Stimulated activated naive CD8-positive, alpha-beta T cell treated with anti-CD3 and anti-CD28 coated beads, Interleukin-15, amount 100 ng/mL, for 72 hours (primary cell): ENCODE measurements at places on chromosomes 7 and 10.

GRCh38 chr10:30818854-30819253 lies 189.3 kb upstream of the LYZL2 start:
- no peak for DNase-seq

DNA sequence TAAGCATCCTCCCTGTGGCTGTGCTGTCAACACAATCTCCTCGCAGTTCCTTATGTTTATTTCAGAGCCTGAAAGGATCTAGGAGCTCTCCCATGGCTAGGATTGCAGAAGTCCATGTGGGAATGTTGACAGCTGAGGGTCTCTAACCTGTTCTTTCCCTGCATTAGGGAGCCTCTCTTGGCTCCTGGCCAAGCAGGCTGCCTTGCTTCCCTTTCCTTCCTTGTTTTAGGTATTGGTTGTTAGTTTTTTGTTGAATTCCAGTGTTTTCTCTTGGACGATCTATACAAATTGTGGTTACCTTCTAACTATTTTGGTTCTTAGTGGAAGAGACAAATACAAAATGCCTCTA lies 171.8 kb downstream of the MLLT10 start:
- DNase-seq, result no peak

GRCh38 chr7:127253281-127254162 lies 781 bp upstream of the GRM8 start:
- peak; percentile 59 for DNase-seq

DNA sequence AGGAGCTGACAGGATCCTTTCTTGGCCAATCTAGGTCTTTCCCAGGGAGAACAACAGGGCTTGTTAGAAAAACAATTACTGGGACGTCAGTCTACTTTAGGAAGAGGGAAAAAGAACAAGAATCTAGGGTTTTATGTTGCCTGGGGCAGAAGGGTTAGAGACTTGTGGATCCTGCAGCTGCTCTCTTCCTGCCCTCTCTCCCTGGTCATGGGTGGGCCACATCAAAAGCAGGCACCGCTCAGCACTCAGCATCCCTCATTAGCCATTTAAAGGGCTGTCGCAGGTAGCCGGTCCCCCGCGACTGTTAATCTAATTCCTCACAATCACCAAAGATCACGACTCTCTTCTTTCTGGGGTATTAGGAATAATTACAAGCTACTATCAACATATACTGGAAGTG lies 631.9 kb downstream of the CALN1 start:
- no peak for DNase-seq

DNA sequence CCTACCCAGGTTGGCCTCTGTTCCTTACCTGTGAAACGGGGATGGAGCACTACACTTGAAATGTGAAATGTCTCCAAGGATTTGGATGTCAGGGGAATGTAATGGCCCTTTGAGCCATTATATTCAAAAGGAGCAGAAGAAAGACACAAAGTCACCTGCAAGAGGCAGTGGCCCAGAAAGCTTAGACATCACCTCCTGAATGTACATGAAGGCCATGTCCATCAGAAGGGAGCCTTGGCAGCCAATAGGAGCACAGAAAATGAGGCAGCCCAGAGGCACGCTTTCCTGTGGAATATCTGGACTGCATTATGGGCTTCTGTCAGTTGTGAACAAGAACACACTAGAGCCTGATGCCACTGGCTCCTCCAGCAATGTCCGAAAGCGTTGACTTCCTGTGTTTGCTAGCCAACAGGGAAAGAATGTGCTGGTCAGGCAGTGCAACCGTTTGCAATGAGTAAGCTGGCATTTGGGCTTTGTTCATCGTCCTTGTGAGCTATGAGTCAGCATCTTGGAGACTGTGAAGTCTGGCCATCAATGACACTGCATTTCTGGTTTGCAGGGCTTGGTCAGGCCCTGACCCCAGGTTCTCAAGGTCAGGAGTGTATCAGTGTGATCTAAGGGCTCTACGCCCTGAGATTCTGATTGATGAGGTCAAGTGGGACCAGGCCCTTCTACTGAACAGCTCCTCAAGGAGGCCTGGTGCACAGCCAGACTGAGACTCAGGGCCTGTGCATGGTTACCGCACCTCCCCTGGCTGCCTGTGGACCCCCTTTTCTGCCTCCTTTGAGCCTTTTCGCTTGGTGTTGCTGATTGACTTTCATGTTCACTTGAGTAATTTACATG lies 222.4 kb downstream of the RPS24 start:
- DNase-seq, result no peak

- DNase-seq, result no peak
Observed at GRCh38 chr10:46035923-46036849, 5.8 kb upstream of the NCOA4 start.

GRCh38 chr10:11454958-11455566 lies 156.4 kb downstream of the USP6NL start:
- DNase-seq, result no peak

- DNase-seq, result no peak
Observed at GRCh38 chr10:130453036-130453720, 317.0 kb downstream of the GLRX3 start.

GRCh38 chr7:136272934-136273333 lies 295.8 kb upstream of the MTPN start:
- DNase-seq, result no peak

DNA sequence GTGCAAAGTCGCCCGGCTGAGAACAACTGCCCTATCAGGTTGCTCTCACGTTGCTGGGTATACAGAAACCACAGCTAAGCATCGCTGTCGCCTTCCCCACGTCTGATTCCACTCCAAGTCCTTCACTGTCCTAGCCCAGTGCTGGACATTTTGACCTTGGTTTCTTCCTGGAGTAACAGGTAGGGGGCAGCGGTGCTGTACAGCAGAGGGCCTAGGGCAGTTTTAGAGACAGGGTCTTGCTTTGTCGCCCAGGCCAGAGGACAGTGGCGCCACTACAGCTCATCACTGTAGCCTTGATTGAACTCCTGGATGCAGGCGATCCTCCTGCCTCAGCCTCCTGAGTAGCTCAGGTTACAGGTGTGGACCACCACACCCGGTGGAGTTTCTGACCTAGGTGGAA lies 2.6 kb downstream of the CLDN15 start:
- no peak for DNase-seq

GRCh38 chr7:34842782-34843181 lies 184.8 kb downstream of the NPSR1 start:
- no peak for DNase-seq

DNA sequence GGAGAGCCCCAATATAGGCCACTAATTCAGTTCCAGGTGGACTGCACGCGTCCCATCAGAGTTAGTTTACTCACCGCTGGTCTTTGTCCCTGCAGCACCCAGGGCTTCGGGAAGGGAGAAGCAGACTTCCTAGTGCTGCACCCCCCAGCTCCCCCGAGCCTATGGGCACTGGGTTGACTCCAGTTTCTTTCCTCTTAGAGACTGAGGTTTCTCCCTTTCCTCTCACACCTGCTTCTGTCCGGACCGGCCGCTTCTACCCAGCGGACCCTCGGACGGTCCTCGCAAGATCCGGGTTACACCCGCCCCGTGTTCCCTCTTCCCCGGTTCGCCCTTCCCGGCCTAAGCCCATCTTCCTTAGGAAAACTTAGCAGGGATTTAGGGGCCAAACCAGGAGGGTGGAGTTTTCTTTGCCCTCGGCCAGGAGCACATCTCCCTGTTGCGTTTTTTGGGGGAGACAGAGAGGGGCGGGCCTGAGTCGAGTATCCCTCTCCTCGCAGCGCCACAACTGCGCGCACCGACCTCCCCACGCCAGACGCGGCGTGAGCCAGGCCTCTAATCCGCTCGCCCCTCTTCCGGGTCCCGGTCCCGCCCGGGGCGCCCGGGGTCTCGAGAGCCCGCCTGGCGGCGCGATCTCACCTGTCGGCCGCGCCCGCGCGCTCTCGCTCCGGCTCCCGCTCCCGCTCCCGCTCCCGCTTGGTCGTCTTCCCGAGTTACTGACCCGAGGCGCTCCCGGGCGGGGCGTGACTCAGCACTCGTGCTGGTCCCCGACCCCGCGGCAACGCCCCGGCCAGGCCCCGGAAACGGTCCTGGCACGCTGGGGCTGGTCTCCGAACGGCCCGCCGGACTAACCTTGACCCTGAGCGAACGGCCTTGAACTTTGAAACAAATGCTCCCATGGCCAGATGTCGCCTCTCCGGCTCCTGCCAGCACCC lies at the start of gene AIFM2:
AIFM2 (minus strand) TSS at position 728 of the 932 bp plus-strand sequence. CDS start 8,741 bp downstream, outside the sequence.
- DNase-seq, result peak; percentile 54

DNA sequence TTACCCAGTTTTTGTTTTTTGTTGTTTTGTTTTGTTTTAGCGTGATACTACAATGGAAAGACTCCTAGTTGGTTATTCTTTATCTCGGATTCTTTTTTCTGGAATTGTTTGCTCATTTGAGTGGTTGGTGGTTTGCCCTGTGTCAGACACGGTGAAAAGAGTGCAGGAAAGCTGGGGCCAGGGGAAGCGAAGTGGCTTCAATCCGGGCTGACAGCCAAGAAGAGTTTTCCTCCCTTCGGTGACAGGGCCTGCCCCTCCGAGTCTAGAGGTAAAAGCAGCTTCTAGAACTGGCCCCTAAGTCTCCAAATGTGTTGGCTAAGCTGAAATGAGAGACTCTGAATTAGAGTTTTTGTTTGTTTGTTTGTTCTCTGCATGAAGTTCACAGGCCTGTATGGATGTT lies 5.7 kb upstream of the AP5Z1 start:
- DNase-seq, result no peak

GRCh38 chr10:26225322-26225721 lies 8.7 kb downstream of the GAD2 start:
- no peak for DNase-seq

- DNase-seq, result no peak
Observed at GRCh38 chr10:52250510-52250909, 63.6 kb upstream of the DKK1 start.

DNA sequence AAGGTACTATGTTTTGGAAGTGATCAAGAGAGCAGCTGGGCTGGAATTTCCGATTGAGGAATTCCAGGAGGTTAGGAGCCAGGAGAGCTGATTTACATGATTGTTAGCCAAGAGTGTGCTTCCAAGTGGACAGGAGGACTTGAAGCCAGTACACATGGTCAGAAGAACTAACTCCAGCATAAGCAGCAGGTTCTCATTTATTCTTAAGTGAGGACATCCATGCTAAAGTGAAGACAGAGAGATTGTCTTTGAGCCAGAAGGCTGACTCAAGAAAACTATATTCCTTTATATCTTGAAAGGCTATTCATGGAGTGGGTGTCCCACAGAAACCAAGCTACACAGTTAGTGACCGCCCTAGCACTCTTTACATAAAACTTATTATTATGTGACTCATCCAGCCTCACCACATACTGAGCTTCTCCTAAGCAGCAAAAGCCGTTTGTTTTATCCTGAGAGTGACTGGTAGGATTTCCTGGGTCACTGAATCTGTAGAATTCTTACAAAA lies 56.7 kb upstream of the SEMA3A start:
- no peak for DNase-seq

DNA sequence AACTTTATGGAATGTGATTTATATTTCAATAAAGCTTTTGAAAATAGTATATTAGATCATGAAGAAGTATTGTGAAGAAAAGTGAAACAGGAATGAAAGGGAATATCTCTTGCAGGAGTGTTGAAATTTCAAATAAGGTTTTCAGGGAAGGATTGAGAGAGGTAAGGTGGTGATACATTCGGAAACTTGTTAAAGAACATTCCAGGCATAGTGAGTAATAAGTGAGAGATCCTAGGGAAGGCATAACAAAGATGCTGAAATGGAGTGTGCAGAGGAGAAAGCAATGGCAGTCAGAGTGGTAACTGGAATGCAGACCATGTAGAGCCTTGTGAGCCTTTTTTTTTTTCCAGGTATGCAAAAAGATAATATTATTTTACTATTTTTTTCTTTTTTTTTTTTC lies 4.1 kb downstream of the OR9A4 start:
- DNase-seq, result no peak

GRCh38 chr10:79905322-79906314 lies 43.3 kb downstream of the SFTPD start:
- no peak for DNase-seq

- peak; percentile 13 for DNase-seq
Observed at GRCh38 chr10:2839081-2839725, 228.1 kb upstream of the PFKP start.

- no peak for DNase-seq
Observed at GRCh38 chr7:120272261-120272660, 714 bp upstream of the KCND2 start.

- no peak for DNase-seq
Observed at GRCh38 chr7:1083729-1084657, 3.9 kb upstream of the GPER1 start.

GRCh38 chr7:93054975-93055374 lies 62.8 kb downstream of the SAMD9 start:
- DNase-seq, result no peak

GRCh38 chr10:113438652-113439051 lies 114.2 kb upstream of the HABP2 start:
- no peak for DNase-seq

DNA sequence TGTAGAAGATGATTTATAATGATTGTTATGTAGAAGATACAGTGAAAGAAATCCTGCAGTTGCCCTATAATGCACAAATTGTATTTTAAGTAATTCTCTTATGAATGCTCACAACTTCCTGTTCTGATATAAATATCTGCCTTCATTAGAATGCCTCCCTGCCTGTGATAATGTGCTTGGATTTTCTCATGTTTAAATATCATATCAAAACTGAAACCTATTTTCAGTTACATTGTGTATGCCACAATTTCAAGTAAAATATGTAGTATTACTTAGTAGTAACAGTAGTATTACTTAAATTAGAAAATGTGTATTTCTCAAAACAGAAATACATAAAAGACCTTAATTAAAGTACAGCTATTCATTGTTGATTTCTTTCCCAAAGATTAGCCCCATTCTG lies 41.1 kb upstream of the TFEC start:
- DNase-seq, result no peak

DNA sequence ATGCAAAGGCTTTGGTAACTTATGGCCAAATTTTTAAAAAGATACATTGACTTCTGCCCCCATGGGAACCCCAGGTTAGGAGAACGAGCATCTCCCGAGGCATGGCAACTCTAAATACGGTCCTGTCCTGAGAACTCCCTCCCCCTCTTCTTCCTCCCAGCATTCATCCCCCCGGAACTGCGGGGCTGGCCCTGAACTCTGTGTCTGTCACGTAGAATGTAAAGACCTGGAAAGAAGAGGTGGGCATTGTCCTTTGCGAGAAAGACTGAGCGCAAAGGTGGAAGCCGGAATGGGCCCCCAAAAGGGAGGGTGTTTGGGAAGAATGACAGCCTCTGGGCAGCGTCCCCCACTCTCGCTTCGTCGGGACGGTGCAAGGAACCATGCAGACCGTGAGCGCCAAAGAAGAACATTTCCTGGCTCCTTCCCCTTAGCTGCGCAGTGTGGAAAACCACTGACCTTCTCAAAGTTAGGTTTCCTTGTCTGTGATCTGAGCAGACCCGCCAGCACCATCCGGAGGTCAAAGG lies 21.0 kb downstream of the SHH start:
- no peak for DNase-seq

DNA sequence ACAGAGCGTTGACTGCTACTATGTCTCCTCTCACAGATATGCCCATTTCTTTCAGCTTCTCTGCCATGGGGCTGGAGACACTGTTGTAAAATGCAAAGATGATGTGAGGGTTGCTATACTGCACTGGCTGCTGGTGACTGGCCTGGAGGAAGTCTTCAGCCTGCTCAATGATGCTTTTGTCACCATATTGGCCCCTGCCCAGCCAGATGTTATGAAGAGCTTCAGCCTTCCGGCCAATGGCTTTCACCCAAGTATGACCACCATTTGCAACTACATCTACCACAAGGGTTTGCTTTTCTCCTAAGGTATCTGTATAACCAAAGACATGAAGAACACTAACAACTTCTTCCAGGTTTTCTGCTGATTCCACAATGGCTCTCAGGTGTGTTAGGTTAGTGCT lies 1.6 kb downstream of the C7orf25 start:
- no peak for DNase-seq

- no peak for DNase-seq
Observed at GRCh38 chr10:122519144-122519543, 41.4 kb upstream of the DMBT1 start.
